ENCODE measurements at places on chromosomes 4 and X.

DNA sequence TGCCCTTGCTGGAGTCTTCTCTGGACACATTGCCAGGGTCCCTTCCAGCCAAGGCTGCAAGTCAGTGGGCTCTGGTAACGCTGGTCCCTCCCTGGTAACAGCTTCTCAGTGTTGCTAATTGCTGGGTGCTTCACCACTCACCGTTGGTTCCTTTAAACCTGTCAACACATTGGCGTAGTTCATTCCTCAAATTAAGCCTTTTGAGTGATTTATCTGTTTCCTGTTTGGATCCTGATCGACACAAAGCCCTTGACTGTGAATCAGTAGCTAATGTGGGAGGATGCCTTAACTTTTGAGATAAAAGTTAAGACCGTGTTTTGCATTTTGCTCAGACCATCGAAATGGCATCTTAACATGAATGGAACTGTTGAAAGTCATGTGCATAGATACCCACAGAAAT, 125.9 kb downstream of the AMELX start:
- no peak for DNase-seq

GRCh38 chr4:1323635-1324442, 23.2 kb upstream of the UVSSA start:
- DNase-seq = no peak

DNA sequence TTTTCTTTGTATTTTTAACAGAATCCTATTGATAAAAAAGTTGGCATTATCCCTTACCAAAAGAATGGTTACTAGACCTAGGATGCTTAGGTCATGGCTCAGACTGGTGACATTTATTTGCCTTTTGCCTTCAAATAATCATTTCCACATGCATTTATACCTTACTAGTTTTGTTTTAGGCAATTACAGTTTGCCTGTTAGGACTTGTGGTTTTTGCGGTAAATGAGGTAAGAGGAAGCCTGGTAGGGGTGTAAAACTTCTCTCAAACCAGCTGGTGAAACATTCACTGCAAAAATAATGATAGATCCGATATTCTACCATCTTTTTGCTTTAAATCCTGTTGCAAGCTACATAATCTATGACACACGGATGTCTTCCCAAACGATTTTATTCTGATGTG, 12.1 kb downstream of the LAMP2 start:
- DNase-seq = no peak

DNA sequence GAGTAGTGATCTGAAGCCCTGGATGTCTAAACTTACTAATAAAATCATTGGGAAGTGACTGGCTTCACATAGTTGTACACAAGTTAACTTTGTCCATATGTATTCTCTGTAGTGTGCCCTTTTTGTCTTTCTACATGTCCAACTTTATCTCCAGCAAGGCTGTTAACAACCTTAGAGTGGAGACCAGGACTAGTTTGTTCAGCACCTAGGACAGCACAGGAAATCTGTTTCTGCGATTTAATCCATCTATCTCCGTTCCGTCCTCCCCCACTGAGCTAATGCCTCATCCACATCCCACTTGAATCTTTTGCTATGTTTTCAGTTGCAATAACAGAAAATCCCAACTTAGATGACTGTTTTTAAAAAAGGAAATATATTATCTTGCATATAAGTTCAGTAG, 3.4 kb upstream of the ARR3 start:
- no peak for DNase-seq

- DNase-seq = no peak
These were observed 17.3 kb upstream of the CCDC149 start for GRCh38 chr4:24930151-24930550.

DNA sequence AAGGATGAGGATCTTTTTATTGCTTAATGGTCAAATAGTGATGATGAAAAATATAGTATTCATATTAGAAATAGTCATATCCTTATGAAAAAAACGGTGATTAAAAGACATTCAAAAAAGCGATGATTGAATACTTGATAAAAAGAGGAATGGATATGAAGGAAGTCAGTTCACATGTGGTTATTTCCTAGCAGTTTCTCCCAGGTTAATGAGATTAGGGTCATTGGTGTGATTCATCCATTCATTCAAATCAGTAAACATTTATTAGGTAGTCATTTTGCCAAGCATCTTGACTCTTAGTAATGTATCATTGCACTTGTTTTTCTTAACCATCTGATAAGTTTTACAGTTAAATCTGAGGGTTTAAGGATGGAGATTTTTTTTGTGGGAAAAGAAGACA, 294.1 kb downstream of the ARHGAP24 start:
- DNase-seq = no peak

- DNase-seq = no peak
These were observed 150.0 kb upstream of the HPGD start for GRCh38 chr4:174672276-174672675.

- no peak for DNase-seq
These were observed 21.6 kb upstream of the UBA1 start for GRCh38 chrX:47171996-47172395.

- DNase-seq = no peak
These were observed 23.7 kb upstream of the NEIL3 start for GRCh38 chr4:177285953-177286352.

DNA sequence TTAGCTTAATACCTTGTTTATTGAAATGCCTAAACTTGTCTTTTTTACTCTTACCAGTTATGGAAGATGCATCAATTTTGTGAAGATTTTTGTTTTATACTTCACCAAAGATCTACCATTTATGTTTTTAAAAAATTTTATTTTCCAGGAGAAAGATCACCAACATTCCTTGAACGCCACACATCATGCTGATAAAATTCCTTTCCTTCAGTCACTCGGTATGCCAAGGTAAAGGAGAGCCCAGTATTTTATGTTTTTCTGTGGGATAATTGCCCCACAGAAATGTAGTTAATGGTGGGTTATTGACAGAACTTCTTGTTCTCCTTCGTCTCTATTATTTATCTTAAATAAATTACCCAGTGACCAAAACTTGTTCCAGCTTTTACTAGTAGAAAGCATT, 217.0 kb downstream of the GC start:
- DNase-seq = no peak

DNA sequence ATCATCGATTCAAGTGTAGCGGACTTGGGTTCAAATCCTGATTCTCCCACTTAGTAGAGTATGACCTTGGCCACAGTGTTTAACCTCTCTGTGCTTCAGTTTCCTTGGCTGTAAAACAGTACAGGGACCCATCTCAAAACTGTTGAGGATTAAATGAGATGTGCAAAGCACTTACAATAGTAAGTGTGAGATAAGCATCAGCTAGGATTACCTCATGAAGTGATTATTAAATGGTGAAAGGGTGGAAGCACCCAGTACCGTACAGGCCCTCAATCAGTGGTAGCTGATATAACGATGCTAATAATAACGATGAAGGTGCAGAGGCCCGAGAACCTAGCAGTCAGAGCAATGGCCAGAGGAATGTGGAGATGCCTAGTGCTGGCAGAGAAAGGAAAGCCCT, 45.1 kb downstream of the PRPS1 start:
- no peak for DNase-seq

GRCh38 chrX:15854712-15855567, at the start of gene AP1S2:
AP1S2 (minus strand) TSS chrX:15854813; CDS start chrX:15852524, 2,289 bp downstream.
- peak; percentile 87 for DNase-seq

GRCh38 chr4:114773339-114773738, 174.7 kb downstream of the UGT8 start:
- DNase-seq = no peak

DNA sequence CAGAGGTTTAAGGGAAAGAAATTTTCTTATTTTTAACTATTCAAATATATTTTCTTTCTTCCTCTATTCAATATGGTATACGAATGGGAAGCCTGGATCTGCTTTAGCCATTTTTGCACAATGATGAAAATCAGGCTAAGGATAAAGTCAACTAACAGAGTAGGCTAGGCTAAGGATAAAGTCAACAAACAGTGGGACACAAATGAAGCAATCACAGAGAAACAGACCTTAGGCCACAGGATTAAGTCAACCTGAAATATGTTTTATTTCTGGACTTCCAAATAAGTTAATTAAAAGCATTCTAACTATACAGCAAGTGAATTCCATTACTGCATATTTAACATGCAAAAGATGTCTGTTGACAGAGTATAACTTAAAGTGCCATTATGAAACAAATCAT, 17.0 kb downstream of the DYNLT3 start:
- no peak for DNase-seq

DNA sequence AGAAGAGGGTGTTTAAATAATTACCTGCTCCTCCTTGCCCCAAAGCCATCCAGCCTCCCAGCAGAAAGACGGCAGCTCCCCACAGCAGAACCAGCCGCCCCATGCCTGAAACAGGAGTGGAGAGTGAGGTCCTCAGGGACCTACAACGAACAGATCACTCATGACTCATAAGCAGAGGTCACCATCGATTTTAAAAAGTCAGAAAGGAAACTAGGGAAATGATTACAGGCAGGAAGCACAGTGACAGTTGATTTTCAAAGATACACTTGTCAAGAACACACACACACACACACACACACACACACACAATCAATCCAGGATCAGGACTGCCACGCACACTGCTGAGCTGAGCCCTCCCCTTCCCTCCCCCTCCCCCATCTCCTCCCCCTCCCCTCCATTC, at the start of gene CRLF2:
Gene CRLF2 (minus strand): TSS at position 118 of the 400 bp plus-strand sequence. CDS start 15 bp downstream, at position 103.
- DNase-seq = no peak

GRCh38 chrX:110381216-110381615, 22.6 kb downstream of the RTL9 start:
- no peak for DNase-seq

DNA sequence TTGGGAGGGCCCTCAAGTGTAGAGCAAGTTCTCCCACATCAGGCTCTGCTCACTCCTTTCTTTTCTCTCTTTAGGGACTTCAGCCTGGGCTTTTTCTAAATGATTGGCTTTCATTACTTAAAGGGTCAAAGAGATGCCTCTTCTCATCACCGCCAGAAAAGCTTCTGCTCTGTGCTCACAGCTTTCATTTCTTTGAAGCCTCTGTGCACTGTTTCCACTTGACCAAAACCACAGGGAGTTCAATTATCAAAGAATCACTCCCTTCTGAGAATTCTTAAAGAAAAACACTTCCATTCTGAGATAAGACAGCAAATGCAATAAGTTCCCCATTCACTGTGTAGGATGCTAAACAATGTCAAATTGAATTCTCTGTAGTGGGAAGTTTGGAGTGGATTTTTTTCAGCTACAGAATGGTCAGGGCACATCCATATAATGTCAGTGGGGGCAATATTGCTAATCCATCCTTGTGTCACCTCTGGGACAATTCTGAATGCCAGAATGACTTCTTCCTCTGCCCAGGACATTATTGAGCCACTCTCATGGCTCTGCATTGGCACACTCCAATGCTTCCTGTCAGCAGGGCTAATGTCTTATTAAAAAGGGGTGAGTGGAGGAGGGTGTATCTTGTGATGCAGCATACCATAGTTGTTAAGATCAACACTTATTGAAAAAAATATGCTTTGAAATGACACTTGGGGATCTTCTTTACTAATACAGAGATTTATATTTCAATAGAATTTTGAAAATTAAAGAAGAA, 217.6 kb downstream of the SNCA start:
- DNase-seq = no peak

DNA sequence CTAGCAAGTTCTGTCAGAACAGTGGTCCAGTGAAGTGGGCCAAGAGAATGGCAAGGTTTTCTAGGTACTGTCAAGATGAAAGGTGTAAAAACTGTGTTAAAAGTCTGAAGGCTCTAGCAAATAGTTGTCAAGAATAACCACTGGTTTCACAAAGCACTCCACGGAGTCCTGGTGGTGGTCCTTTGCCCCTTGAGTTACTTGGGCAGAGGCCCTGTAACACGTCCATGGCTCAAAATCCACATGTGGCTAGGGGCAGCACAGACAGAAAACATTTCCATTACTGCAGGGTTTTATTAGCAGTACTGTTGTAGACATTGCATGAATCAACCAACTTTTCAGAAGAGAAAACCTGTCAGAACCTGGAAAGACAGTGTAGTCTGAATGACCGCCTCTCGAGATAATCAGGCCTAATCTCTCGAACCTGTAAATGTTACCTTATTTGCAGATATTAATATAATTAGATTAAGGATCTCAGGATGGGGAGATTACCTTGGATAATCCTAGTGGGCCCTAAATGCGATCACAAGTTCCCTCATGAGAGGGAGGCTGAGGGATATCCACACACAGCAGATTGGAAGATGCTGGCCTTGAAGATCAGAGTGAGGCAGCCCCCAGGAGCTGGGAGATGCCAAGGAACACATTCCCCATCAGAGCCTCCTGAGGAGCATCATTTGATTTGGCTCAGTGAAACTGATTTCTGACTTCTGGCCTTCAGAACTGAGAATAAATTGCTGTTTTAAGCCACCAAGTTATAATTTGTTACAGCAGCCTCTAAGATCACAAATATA, 34.7 kb downstream of the ERVMER34-1 start:
- DNase-seq = no peak

DNA sequence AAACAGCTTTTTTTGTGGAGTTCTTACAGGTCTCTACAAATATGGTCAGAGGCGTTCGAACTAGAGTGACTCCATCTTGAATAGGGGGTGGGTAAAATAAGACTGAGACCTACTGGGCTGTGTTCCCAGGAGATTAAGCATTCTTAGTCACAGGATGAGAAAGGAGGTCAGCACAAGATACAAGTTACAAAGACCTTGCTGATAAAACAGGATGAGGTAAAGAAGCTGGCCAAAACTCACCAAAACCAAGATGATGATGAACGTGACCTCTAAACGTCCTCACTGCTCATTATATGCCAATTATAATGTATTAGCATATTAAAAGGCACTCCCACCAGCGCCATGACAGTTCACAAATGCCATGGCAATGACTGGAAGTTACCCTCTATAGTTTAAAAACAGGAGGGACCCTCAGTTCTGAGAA, 42.8 kb upstream of the SPP1 start:
- DNase-seq = no peak

DNA sequence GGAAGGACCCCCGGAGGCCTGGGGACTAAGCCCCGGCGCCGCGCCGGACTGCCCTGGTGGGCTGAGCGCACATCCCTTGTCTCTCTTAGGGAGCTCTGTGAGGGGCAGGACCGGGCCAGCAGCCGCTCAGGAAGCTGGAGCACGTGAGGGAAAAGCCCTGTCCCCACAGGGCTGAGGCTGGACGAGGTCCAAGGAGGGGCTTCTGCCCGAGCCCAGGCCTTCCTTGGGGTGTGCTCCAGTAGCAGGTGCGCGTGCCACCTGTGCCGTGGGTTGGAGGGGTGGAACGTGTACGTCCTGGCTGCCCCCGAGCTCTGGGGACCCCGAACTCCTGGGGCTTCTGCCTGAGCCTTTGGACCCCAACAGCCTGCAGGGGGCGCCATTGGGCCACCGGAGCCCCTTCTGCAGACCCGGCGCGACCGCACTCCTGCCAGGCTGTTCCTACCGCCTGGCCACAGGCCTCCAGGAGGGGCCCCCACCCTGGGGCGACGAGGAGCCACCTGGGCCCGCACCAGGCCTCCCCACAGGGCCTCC, 27.2 kb downstream of the TACC3 start:
- DNase-seq = peak; percentile 49

DNA sequence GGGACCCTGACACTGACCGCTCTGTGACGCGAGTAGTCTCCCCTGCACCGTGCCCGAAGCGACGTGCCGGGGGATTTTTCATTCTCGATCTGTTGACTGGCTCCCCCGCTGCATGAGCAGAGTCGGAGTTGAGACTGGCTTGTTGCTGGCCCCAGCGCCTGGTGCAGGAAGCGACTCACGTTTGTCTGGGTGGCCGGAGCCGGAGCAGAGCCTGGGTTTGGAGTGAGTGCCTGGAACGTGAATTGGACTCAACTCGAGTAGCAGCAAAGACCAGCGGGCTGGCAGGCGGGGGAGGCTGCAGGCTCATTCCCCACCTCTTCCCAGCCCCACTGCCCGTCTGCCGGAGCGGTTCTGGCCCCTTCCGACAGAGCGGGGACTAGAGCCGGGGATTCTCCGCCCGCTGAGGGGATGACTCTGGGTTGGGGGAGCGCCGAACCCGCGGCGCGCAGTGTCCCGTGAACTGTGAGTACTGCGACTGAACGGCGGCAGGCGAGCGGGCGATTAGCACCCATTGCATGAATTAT, 554 bp downstream of the PCDH7 start:
- DNase-seq = no peak

Measured in stimulated activated CD4-positive, alpha-beta T cell treated with anti-CD3 and anti-CD28 coated beads, TNF-alpha, amount 100 ng/mL, for 4 hours (primary cell).